ENCODE measurements at places on chromosomes 12 and 14.

- peak; percentile 71 for DNase-seq
Measured at GRCh38 chr12:128817111-128818015, 6.4 kb downstream of the SLC15A4 start.

- DNase-seq = peak; percentile 63
Measured at GRCh38 chr14:86038387-86039042, 508.6 kb downstream of the FLRT2 start.

- DNase-seq = no peak
Measured at GRCh38 chr12:24424889-24425600, 475.6 kb upstream of the SOX5 start.

DNA sequence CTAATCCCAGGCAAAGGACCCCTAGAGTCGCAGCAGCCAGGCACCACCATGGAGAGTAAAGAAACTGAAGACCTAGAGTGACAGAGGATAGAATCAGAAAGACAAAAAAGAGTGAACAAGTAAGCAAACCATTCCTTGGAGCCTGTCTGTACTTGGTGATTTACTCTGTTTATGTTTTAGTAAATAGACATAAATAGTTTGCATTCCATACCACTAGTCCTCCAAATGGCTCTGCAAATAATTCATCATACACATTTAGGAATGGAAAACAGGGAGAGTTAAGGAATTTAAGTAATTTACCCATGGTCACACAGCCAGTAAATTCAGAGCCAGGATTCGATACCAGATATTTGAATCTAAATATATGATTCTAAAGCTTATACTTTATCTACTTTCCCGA, 2.8 kb downstream of the OLR1 start:
- DNase-seq = no peak

GRCh38 chr12:121009741-121010140, 6.5 kb downstream of the C12orf43 start:
- DNase-seq = peak; percentile 59

DNA sequence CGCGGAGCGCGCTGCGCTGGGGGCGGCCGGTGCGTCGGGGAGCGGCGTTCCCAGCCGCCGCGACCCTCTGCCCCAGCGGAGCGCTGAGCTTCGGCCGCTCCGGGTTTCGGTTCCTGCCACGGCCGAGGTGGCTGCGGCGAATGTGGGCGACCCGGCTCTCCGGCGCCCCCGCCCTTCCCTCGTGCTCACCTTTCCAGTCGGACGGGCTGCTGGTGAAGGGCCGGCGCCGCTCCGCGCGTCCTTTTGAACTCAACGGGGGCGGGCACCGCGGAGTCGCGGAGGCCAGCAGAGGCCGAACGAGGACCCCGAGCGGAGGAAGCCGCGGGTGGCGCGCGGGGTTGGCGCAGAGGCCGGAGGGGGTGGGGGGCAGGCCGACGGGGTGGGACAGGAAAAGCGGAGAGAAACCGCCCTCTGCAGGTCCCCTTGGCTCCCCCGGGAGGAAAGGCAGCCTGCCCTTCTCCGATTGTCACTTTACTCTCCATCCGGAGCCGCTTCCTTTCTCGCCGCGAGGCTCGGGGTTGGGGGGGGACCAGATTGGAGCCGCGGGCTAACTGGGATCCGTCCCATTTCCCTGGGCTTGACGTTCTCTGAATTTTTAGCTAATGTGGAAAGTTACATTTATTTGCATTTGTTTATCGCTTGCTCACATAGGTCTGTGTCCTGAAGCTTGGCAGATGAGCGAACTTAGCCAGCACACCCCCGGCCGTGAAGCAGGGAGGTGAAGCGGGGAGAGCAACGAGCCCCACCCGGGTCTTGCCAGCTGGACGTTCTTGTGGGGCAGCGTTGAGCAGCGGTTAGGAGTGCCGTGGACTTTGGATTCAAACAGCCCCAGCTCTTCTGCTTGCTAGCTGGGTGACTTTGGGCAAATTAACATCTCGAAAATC, at the start of gene SMAGP:
Gene SMAGP (minus strand): TSS at position 349 of the 884 bp plus-strand sequence. CDS start 1,137 bp downstream, outside the sequence.
- peak; percentile 48 for DNase-seq

GRCh38 chr12:113271853-113272561, 50.7 kb downstream of the TPCN1 start:
- DNase-seq = peak; percentile 74

DNA sequence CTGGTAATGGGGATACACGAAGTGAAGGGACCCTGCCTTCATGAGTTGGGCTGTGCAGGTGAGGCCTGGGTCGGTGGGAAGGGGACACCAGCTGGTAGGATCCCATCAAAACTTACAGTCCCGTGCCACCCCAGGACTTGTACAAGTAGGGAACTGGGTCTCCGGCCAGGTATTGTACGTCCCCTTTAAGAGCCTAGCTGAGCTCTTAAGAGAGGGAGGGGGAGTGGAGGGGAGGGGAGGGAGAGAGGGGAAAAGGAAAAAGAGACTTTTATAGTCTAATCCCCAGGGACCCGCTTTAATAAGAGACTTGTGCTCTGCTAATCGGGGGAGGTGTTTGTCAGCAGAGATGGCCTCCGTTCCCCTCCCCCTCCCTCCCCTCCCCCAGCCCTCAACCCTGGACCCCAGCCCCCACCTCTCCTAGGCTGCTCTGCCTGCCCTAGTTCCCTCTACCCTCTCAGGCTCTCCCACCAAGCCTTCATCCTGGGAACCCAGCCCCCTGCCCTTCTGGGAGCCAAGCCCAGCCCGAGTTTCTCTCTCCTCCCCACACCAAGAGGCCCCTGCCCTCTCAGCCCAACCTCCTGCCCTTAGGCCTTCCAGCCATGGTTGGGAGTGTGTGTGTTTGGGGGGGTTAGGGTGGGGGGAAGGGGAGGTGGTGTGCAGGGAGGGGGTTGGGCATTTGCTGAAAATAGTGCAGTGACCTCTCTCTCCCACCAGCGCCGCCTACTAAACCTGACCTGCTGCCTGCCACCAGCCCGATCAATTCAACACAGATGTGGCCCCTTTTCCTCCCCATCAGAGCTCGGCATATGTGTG, 2.6 kb downstream of the GDF11 start:
- DNase-seq = no peak

DNA sequence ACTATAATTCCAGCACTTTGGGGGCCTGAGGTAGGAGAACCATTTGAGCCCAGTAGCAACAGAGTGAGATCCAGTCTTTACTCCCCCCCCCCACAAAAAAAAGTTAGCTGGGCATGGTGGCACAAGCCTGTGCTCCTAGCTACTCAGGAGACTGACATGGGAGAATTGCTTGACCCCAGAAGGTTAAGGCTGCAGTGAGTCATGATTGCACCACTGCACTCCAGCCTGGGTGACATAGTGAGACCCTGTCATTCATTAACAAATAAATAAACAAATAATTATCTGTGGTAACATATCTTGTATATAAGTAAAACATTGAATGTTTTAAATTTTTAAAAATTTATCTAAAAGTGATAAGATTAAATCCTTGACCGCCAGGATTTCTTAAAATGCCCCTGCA, 4.8 kb downstream of the ENTPD5 start:
- DNase-seq = no peak

- no peak for DNase-seq
Measured at GRCh38 chr12:47808574-47809365, 10.9 kb downstream of the HDAC7 start.

DNA sequence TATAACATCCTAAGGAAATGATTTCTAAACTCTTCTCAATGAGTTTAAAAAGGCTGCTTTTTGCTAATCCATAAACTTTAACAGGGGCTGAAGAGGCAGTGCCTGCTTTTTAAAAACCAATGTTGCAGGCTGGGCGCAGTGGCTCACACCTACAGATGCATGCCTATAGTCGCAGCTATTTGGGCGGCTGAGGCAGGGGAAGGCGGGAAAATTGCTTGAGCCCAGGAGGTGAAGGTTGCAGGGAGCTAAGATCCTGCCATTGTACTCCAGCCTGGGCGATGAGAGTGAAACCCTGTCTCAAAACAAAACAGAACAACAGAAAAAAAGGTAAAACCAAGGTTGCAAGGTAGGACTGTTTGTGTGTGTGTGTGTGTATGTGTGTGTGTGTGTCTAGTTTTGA, 531.2 kb downstream of the DIO2 start:
- no peak for DNase-seq

GRCh38 chr12:116465856-116466255, 93.3 kb upstream of the MAP1LC3B2 start:
- DNase-seq = no peak

DNA sequence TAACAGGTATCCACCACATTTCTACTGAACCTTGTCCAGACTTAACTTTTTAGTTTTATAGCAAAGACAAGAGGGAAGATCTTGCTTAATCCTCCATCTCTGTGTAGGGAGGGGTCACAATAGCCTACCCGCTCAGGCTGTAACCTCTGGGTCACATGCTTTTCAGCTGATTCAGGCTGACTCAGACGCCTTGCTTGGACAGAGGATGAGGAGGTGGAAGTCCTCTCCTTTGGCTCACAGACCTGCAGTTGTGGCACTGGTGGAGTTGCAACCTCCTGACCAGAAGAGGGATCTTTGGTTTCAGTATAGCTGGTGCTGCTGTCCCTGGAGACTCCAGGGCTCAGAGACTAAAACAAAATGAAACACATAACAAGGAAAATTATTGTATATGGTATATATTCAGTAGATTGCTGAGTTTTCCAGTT, 16.2 kb downstream of the ACIN1 start:
- DNase-seq = peak; percentile 66

DNA sequence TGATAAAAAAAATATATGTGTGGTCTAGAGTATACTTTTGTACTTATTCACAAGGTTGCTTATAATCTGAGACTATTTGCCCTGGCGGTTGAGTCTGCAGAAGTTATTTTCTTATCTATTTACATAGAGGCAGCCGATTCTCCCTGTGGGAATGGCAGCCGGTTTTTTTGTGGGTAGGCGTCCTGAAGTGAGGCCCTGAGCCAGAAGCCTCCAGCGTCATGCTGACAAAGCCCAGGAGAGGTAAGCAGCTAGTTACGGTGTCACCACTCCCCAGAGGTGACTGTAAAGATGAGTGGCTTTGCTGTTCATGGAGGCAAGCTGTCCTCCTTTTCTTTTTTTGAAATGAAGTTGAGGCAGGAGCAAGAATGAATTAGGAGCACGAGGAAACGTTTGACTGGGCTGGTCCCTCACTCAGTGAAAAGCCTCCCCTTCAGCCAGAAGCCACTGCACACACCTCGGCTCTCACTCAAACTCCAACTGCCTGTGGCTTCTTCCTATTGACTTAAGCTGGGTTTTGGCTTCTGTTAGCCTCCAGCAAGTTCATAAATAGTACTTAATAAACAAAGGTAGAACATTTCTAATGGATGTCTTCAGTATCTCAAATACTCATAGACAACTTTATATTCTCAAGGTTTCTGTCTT, 21.5 kb downstream of the PAX9 start:
- no peak for DNase-seq
